ENCODE measurements at places on chromosomes 11 and 22.

DNA sequence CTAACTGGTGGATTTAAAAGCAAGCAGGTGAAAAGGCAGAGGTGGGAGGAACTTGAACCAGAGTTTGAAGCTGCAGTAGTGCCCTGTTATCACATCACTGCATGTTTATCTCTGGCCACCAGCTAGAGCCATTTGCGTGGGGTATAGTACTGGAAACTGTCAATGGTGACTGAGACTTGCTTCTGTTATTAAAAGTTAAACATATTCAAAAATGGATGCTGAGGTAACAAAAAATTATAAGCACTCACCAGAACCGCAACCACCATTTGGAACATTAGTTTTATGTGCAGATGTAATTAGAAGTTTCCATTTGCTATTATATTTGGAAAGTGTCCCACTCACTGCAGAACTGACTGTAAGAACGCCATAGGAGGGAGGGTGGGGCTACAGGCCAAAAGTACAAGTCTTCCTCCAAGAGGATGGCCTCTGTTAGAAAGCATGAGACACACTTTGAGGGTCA is 1.2 kb upstream of the CD59 start:
- no peak for DNase-seq

- DNase-seq = peak; percentile 41
These were observed 478 bp upstream of the CD248 start for GRCh38 chr11:66317322-66317722.

GRCh38 chr11:134674974-134675373 is 262.9 kb upstream of the B3GAT1 start:
- DNase-seq = no peak

GRCh38 chr11:110468121-110468520 is 38.4 kb downstream of the FDX1 start:
- no peak for DNase-seq

- no peak for DNase-seq
These were observed 133.6 kb downstream of the METTL15 start for GRCh38 chr11:28241760-28242159.

GRCh38 chr22:45895436-45896152 is 81.4 kb downstream of the WNT7B start:
- DNase-seq = no peak

DNA sequence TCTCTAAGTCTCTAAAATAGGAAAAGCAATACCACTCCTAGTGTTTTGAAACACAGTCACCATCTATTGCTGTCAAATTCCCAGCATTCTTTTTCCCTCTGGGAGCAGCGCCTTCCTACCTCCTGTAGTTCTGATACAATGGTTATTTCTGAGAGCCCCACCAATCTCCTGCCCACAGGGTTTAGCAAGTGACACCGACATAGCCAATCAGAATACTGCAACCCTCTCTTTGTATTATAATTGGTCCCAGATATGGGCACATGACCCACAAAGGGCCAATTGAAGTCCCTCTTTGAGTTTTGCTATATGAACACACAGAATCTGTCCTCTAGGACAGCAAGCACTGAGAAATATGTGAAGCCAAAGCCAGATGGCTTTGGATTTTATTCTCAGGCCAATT is 16.9 kb upstream of the ARHGAP42 start:
- no peak for DNase-seq

- no peak for DNase-seq
These were observed 84.5 kb downstream of the NECTIN1 start for GRCh38 chr11:119644502-119644901.

DNA sequence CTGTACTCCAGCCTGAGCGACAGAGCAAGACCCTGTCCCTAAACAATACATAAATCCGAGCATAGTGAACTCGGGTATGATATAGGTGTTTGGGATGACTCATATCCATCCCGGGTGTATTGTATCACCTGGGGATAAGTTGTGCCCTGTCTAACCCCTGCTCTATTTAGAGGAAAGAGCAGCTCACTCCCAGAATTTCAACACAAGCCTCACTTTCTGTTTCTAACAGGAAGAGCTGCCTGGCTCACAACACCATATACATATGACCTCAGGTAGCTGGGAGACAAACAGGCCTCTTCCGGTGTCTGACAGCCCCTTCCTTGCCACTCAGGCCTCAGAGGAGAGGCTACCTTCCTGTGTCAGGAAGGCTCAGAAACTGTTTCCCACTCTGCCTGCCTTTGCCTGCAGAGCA is 9.9 kb upstream of the MICALL1 start:
- DNase-seq = no peak

DNA sequence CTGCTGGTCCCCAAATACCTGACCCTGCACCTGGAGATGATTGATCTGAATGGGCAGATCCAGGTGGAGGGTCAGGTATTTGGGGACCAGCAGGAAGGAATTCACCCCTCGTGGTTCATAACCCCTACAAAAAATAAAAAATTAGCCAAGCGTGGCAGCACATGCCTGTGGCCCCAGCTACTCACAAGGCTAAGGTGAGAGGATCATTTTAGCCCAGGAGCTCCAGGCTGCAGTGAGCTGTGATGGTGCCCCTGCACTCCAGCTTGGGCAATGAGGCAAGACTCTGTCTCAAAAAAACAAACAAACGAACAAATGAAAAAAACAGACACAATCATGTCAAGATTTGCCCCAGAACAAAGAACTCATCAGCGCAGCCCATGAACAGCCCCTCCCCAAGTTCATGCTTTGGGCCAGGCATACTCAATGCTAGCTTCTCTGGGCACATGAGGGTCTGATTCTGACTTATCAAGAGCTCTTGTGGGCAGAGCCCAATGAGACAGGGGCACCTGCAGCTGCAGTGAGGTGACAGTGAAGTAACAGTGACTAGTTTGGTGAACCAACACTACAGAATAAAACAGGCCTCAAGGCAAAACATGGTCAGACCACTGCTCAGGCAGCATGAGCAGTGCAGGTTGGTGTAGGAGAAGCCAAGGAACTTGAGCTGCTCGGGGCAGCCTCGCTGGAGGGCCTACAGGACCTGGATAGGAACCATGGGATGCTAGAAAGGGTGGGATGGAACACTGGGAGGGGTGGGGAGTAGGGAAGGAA is 10.2 kb upstream of the FCHSD2 start:
- no peak for DNase-seq

GRCh38 chr11:28606930-28607329 is 498.7 kb downstream of the METTL15 start:
- no peak for DNase-seq

DNA sequence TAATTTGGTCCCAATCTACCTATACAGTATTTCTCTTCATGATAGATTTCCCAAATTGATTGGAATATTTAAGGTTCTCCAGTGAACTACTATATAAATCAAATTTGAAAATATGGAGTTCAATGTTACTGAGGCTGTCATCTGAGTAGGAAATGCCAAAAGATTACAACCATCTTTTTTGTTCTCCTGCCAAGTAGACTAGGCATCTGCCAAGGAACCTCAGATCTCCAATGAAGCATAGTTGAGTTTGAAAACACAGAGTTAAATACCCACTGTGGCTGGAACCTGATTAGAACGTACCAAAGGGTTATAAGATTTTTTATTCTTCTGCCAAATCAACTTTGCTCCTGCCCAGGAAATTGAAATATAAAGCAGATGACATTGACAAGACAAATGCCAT is 330.9 kb downstream of the CNTN5 start:
- no peak for DNase-seq

- DNase-seq = no peak
These were observed 32.3 kb upstream of the TECTA start for GRCh38 chr11:121068787-121069186.

- DNase-seq = peak; percentile 81
These were observed at the start of gene ACCS for GRCh38 chr11:44065841-44066731. Gene ACCS (plus strand): TSS chr11:44066270. CDS start chr11:44067628, 1,358 bp downstream.

- no peak for DNase-seq
These were observed 130.1 kb upstream of the DDI1 start for GRCh38 chr11:103906291-103906867.

DNA sequence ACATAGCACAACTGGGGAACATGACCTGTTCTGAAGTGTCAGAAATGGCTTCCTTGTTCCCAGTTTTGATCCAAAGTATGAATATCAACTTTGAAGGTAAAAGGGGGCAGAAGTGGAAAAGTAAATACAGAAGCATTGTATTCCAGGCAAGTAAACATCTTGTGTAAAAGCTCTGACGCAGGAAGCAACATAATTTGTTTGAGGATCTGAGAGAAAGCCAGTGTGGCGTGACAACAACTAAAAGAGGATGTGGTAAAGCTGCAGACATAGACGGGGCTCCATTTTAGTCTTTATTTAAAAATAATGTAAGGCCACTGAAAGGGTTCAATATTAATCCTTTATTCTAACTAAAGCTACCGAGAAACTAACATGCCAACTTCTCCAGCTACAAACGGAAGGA is 310.2 kb downstream of the DLG2 start:
- no peak for DNase-seq

GRCh38 chr11:17572791-17573460 is 25.9 kb downstream of the OTOG start:
- no peak for DNase-seq

GRCh38 chr11:3707176-3707575 is 36.0 kb upstream of the CHRNA10 start:
- DNase-seq = no peak

DNA sequence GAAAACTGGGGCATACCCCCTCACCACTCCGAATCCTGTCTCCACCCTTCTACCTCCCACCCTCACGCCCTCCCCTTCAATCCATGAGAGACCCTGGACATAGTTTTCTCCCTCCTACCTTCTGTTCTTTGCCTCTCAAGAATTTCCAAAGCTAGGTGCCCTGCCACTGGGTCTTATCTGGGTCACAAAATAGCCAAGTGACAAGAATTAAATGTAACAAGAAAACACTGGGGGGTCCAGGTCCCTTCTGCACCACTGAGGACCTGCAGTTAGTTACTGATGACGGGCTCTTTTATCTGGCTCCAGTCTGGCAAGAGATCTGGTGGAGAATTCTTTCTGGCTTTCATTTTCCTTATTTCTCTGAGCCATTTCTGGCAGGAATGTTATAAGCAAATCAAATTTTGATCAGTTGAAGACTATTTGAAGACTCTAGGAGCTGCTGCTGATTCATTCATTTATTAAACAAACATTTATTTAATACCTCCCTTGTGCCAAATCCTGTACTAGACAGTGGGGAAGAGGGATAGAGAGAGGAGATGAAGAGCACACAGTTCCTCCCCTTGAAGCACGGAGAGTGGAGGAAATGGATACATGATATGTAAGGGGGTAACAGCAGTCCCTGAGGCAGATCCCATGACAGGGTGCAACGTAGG is 135.2 kb downstream of the RRAS2 start:
- no peak for DNase-seq

- DNase-seq = no peak
These were observed 25.5 kb upstream of the HORMAD2 start for GRCh38 chr22:30054764-30055069.

- DNase-seq = no peak
These were observed 1.3 kb downstream of the TBRG1 start for GRCh38 chr11:124623861-124624525.

DNA sequence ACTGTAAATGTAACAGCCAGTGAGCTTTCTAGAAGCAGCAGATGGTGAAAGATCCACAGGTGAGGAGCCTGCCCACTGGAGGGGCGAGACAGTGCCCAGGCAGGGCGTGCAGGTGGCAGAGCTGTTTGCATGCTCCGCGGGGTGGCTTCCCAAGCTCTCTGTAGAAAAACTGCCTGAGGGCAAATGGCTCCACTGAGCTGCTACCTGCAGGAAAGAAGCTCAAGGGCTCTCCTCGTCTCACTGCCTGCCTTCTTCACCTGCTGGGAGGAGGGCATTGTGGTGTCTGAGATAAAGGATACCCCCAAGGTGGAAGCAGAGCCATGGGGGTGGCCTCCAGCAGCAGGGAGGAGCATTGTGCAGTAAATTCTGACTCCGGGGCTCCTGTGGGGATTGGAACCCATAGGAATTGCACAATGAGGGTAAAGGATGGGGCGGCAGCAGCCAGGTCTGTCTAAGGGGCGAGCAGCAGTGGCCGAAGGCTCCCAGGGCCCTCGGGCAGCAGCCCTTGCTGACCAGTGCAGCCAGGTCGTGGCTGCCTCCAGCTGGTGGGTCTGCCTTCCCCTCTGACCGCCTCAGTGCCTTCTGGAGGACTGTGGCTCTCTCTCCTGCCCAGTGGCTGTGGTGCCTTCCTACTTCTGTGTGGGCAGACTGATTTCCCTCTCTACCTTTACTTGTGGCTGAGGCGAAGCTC is 28.0 kb upstream of the CABP7 start:
- DNase-seq = no peak

GRCh38 chr11:7969756-7970646 is 4.8 kb upstream of the NLRP10 start:
- DNase-seq = no peak

GRCh38 chr11:126268361-126268707 is 361 bp downstream of the SRPRA start:
- DNase-seq = no peak

DNA sequence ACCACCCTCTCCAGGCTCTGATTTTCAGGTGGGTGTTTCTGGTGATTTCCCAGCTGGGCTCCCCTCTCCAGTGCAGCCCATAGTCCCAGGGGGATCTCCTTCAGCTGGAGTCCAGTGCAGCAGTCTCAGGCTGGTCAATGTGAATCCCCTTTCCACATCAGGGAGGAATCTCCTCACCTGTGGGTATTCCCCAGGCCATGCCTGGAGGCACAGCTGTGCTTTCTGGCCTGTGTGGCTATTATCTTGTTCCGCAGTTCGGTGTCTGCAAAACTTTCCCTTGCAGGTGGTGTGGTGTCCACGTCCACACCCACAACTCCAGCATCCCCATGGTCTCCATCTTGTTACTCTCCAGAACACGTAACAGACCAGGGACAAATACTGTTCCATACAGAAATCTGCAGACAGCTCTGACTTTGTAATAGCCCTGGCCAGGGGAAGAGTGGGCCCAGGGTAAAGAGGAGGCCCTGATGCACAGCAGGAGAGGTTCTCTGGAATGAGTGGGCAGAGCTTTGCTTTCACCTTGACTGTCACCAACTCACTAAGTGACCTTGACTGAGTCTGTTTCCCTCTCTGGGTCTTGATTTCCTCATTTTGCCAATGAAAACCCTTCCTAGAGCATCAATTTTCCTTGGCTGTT is 183.2 kb downstream of the CSNK2A3 start:
- no peak for DNase-seq

- no peak for DNase-seq
These were observed 112.4 kb downstream of the BCR start for GRCh38 chr22:23292453-23293350.

DNA sequence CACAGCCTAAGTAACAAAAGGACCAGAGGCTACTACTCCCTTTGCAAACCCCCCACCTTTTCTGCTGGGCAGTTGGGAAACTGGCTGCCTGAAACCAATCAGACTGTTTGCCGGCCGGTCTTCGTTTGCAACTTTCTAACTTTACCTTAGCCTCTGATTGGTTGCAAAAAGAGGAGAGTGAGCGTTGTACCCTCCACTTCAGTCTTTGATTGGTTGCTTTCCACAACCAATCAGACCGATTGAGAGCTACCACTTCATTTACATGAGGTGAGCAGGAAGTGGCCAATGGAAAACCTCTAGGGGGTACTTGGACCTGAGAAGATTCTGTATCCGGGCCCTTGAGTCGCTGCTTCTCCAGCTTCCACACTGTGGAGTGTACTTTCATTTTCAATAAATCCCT is 18.8 kb upstream of the CLNS1A start:
- DNase-seq = no peak

- DNase-seq = no peak
These were observed at the start of gene TSPAN18 for GRCh38 chr11:44726283-44727113. Gene TSPAN18 (plus strand): TSS chr11:44726962. CDS start chr11:44906417, 179,455 bp downstream.

GRCh38 chr11:33668468-33668825 is 32.2 kb downstream of the C11orf91 start:
- no peak for DNase-seq
